AML-193 (cell line): ENCODE measurements at places on chromosomes 16 and 17.
A peak's percentile ranks its signal among the peaks of the same experiment; 100 is the strongest.

- DNase-seq = no peak
These were observed 37.9 kb upstream of the CHMP6 start for GRCh38 chr17:80953471-80954315.

GRCh38 chr16:51095890-51096626 lies 55.0 kb downstream of the SALL1 start:
- DNase-seq = no peak

GRCh38 chr17:27647765-27648164 lies 16.8 kb downstream of the LGALS9 start:
- DNase-seq = no peak

DNA sequence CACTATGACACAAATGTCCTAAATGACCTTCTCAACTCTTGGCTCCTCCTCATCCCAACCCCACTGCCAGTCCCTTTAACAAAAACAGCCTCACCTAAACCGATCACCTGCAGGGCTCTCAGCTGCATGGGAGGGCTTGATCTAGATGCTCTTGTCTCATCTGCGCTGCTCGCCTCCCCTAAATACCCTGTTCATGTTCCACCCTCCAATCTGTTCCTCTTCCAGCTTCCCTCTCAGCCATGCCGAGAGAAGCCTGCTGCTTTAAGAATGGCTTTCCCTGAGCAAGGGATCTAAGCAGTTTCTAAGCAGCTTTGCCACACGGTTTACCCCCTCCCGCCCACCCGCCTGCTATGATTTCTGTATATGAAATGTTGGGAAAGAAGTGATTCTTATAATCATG lies 23.7 kb downstream of the PIPOX start:
- no peak for DNase-seq

DNA sequence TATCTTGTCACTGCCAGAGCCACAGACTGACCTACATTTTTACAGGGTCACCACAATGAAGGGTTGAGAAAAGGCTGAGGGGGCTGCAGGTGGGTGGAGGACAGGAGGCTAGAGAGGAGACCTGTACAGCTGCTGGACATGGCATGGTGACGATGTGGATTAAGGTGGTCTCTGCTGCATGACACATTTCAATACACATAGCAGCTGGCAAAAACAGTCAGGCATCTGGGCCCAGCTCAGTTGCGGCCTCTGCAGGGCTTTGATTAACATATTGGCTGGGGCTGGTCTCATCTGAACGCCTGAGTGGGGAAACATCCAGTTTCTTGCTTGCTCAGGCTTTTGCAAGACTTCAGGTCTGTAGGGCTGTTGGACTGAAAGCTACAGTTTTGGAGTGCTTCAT lies 265.4 kb upstream of the FOXF1 start:
- DNase-seq = no peak

- DNase-seq = peak; percentile 30
These were observed 4.0 kb downstream of the HIC1 start for GRCh38 chr17:2058586-2059546.

DNA sequence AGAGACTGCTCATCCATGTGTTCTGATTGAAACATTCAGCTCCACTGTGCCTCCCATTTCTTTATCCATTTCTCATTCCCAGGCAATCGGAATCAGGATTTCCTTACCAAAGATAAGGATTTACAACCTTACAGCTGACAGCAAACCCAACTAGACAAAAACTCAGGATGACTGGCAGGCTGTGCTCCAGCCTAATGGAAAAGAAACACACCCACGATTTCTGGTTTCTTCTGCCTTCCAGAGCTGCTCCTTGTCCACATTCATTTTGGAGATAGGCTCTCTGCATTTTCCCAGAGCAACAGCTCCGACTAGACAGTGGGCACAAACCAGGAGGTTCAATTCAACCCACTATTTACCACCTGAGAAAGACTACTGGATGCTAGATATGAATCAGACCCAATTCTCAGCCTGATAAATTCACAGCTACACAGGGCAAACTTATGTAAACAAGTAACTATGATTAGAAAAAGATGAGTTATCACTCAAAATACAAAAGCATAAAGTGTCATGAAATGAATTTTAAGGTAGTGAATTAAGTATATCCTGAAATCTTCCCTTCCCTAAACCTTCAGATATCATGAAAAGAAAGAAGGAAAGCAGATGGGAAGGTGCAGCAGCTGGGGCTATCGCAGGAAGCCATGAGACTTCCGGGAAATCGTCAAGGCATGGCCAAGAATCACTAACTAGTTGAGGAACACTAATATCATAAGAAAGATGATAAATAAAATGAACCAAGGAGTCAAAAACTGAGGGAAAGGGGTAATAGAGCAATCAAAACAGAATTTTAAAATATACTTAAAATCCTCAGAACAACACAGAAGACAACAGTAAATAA lies 44.8 kb upstream of the CLEC18B start:
- DNase-seq = no peak

GRCh38 chr17:78474614-78475146 lies 96.2 kb downstream of the PGS1 start:
- no peak for DNase-seq

DNA sequence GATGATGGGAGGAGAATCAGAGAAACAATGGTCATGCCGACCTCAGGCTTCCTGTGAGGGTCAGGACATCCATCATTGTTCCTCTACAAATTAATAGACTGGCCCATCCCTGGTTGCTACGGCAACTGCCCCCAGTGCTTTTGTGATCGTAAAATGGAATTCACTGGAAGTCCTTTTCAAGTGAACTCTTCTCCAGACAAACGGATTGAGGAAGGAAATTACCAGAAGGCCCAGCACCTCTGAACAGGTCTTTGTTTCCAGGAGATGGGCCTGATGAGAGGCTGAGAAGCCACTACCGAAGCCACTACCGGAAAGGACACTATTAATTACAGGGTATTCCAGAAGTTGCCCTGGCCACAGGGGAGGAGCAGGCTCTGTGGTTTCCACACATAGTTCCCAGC lies 126.0 kb downstream of the MGAT5B start:
- DNase-seq = no peak

DNA sequence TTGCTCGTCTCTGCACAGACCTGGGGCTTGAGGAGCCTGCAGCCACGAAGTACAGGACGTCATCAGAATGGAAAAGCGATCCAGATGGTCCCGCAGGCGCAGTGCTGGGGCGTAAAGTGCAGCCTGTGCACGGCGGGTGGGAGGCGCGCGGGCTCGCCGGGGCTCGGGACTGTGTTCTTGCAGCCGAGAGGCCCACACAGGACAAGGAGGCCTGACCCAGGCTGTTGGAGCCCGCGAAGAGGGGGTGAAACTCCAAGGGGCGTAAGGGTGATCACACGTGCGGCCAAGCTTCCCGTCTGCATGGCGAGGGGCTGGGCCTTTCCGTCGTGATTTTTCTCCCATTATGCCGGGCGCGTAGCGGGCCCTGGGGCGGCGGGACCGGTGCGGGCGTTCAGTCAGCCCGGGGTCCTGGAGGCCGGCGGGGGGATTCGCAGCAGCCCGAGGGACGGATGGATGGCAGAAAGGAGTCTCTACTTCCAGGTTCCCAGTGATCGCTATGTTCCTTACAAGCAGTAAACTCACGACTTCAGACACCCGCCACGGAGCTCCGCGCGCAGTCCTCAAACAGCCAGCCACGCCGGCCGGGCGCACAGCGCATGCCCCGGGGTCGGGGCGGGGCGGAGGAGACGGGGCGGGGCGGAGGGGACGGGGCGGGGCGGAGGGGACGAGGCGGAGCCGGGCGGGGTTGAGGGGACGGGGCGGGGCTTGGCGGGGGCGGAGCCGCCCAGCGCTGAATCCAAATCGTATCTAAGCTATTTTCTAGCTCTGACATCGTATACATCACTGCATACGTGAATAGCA lies 141.0 kb upstream of the KCNJ18 start:
- DNase-seq = peak; percentile 19

GRCh38 chr17:68460715-68461114 lies 3.4 kb upstream of the WIPI1 start:
- DNase-seq = no peak

GRCh38 chr17:77002103-77003045 lies 134.2 kb downstream of the MGAT5B start:
- no peak for DNase-seq

GRCh38 chr17:77948690-77949114 lies 9.8 kb upstream of the TNRC6C start:
- DNase-seq = no peak

- DNase-seq = no peak
These were observed 33.2 kb downstream of the WNT9B start for GRCh38 chr17:46884552-46884951.

DNA sequence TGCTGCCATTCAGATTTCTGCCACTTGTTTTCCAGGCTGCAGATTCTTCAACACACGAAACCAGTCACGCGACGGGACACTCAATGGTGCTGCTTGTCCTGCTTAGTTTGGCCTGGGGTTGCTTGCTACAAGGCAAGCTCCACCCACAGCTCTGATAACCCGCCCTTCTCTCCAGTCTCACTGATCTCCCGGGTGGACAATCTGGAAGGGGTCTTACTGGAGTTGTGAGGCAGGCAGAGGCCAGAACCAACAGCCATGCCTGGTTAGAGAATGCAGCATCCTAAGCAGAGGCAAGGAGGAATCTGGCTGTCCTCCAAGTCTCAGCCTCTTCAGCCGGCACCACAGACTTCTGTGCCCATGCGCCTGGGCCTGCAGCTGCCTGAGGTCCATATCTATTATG lies 119.1 kb downstream of the KCNJ12 start:
- DNase-seq = no peak

GRCh38 chr17:4788807-4789700 lies at the start of gene GLTPD2:
Gene GLTPD2 (plus strand): TSS chr17:4788964. CDS start chr17:4789012, 48 bp downstream.
- no peak for DNase-seq

DNA sequence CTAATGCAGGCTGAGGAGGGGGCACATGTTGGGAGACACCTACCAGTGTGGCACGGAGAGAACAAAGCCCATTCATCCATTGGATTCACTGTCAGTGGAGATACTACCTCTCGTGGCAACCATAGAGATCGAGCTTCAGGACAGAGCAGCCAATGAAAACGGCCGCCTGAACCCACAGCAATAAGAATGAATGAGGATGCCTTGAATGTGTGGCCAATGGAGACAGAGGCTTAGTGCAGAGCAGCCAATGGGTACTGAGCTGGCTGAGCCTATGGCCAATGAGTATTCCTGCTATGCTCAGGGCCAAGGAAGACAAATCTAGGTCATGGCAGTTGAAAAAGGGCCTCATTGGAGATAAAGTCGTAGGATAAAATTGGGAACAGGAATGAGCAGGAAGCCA lies 10.9 kb downstream of the ARHGEF15 start:
- DNase-seq = no peak

GRCh38 chr17:49875685-49876084 lies 27.8 kb upstream of the TAC4 start:
- DNase-seq = no peak

GRCh38 chr17:82098939-82099763 lies 1.1 kb upstream of the FASN start:
- peak; percentile 20 for DNase-seq

DNA sequence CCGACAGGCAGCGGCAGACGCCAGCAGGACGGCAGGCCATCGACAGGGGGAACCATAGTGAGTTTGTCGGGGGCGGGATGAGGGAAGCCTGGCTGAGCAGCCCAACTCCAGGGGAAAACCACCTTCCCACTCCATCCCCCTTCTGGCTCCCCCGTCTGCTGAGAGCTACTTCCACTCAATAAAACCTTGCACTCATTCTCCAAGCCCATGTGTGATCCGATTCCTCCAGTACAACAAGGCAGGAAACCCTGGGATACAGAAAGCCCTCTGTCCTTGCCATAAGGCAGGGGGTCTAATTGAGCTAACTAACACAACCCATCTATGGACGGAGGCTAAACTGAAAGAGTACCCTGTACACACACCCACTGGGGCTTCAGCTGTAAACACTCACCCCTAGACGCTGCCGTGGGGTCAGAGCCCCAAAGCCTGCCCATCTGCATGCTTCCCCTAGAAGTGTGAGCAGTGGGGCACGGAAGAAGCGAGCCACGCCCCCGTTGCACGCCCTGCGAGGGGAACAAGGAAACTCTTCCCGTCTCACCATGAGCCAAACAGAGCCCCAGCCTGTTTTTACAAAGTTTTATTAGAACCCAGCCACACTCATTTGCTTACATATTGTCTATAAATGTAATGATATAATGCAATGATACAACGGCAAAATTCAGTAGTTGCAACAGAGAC lies 4.1 kb downstream of the KRTAP29-1 start:
- DNase-seq = no peak

GRCh38 chr16:3457434-3458252 lies 14.2 kb downstream of the NAA60 start:
- DNase-seq = peak; percentile 76

DNA sequence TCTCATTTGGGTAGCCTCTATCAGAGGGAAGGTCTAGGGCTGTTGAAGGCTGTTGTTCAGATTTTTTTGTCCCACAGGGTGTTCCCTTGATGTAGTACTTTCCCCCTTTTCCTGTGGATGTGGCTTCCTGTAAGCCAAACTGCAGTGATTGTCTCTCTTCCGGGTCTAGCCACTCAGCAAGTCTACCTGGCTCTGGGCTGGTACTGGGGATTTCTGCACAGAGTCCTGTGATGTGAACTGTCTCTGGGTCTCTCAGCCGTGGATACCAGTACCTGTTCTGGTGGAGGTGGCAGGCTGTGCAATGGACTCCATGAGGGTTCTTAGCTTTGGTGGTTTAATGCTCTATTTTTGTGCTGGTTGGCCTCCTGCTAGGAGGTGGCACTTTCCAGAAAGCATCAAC lies 23.3 kb upstream of the CCR7 start:
- no peak for DNase-seq

DNA sequence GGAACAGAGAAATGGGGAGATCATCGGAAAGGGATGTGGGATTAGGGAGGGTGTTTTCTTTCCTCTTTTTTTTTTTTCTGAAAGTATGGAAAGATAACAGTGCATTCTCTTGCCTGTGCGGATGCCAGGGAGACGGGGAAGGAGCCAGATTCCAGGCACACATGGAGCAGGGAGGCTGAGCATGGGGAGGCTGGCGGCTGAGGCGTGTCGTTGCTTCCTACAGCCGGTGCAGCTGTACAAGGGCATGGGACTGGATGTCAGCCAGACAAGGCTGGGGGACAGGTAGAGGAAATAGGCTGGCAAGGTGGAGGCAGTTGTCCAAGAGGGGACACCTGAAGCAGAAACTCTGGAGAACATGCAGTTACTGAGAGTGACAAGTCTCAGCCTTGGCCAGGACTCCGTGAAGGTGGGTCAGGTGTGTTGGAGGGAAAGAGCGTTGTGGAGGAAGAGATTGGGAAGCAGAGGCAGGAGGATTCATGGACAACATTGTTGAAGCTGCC lies 16.6 kb upstream of the ADORA2B start:
- DNase-seq = no peak

DNA sequence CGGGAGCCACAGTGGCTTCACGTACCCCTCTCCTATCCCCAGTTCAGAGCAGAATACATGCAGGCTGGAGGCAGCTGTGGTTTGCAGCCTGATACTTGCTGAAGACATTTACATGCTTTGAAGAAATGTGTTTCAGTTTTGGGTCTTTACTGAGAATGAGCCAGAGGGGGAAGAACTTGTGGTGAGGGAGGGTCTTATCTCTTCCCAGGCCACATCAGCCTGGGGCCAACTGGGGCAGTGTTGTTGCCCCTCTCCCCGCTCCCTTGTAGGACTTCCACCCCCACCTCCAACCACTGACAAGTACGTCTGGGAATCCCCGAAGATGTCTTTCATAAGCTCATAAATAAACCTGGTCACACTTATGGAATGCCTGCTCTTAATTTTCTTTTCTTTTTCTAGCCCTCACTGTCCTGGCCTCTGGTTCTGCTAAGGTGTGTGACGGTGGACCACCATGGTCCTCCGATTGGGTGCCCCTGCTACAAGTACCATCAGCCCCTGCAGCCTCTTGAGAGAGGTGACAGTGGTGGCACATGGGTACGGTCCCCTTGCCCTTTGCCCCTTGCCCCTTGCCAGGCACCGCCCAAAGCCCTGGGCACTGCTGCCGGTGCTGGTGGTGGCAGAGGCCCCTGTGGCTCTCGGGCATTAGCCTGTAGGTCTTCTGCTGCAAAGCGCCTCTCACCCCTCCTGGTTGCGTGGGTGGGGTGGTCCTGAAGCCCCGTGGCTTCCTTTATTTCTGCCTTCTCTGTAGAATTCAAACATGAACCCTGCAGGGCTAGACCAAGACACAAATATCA lies 144.8 kb upstream of the RPH3AL start:
- DNase-seq = no peak
